ENCODE measurements at places on chromosomes 5 and 9.

DNA sequence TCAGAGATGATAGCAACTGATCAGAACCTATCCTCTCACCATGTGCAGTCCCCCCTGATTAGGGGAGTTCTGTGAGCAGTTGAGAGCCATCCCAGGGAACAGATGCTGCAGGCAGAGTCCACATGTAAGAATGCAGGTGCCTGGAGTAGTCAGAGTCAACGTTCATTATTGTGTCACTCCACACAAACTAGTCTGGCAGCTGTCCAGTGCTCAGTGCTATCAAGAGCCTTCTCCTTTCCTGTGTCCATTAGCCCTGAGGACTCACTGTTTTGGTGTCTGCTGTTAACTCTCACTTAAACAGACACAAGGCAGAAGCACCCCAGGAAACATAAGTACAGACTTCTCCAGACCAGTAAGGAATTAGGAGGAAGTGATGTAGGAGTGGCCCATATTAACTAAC lies 2.5 kb downstream of the SH3TC2 start:
- DNase-seq: peak; percentile 63

DNA sequence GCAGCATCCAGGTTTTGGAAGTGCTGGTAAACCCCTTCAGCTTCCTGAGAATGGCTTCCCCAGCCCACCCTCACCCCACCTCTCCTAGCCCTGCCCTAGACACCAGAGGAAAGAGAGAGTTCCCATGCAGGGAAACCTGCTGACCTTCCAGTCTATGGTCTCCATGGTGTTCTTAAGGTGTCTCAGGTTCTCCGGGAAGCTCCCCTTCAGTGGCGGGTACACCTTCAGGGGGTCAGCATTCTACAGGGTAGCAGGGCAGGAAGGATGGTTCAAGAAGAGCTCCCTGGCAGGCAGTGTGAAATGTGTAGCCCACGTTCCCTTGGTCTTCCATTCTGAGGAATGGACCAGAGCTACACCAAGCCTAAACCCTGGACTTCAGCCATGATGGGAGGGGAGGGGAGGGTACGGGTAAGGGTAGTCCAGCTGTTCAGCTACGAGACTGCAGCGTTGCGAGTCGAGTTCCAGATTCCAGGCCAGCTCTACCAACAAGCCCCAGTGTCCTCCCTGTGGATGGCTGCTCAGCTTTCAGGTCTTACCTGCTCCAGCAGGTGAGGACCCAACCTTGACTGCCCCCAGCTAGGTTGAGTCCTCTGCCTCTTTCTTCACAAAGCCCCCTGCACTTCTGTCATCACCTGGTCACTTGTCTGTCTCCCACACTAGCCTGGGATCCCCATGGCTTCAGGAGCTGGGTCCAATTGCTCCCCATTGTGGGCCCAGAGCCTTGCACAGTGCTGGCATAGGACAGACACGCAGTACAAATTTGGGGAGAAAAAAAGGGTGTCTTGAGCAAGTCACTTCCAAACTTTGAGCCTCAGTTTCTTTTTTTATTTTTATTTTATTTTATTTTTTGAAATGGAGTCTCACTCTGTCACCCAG lies 7.5 kb downstream of the CD74 start:
- DNase-seq: no peak

GRCh38 chr5:12399868-12400267 lies 495.6 kb upstream of the CTNND2 start:
- DNase-seq: no peak

DNA sequence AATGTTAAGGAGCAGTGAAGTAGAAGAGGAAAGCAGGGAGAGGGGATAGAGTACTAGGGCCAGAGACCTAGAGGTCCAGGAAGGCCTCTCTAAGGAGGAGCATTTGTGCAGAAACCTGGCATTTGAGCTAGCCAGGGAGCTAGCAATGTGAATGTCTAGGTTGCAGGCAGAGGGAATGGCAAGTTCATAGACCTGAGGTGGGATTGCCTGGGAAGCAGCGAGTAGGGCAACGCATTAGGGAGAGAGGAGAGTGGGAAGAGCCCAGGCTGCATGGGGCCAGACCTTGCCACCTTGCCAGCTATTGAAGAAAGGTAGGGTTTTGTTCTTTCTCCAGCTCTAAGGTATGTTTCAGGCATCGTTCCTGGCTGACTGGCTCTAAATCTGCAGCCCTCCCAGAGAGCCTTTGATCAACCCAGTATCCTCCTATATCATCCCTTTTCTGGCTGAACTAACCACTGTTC lies 54.0 kb downstream of the SLC22A5 start:
- no peak for DNase-seq
